ENCODE measurements at places on chromosomes 2 and 18.

DNA sequence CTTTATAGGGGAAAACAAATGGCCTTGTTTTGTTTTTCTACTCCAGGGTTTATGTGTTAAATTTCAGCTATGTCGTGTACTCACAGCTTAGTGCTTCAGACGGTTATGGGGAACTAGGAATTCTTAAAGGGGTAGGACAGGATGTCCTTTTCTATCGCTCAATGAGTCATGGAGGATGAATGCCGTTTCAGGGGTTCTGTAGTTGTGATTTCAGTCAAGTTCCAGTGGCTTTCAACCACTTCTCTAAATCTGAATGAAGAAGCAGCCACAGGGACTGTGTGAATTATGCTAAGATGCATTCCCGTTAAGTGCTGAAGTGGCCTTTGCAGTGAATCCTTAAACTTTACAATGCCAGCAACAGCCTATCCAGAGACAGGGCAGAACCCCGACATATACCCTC, 1231.7 kb upstream of the ZEB2 start:
- peak; percentile 12 for DNase-seq

GRCh38 chr2:163594497-163594896, 141.3 kb downstream of the FIGN start:
- no peak for DNase-seq

GRCh38 chr2:192357217-192357616, 162.5 kb upstream of the TMEFF2 start:
- DNase-seq: no peak

DNA sequence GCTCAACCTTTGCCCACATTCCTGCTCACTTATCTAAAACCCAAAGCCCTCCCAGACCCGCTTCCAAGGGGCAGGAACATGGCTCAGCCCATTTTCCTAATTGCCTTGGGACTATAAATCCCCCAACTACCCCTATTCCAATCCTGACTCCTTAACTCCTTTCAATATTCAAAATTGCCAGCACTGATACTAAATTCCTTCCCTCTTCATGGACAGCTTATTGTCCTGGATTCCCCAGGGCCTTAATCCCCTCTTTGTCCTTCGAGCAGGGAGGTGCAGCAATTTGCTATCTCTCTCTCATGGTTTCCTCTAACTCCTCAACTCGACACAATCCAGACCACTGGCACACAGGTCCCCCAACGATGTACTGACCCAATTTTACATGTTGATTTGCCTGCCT, 99.1 kb downstream of the SLC25A12 start:
- DNase-seq: no peak

DNA sequence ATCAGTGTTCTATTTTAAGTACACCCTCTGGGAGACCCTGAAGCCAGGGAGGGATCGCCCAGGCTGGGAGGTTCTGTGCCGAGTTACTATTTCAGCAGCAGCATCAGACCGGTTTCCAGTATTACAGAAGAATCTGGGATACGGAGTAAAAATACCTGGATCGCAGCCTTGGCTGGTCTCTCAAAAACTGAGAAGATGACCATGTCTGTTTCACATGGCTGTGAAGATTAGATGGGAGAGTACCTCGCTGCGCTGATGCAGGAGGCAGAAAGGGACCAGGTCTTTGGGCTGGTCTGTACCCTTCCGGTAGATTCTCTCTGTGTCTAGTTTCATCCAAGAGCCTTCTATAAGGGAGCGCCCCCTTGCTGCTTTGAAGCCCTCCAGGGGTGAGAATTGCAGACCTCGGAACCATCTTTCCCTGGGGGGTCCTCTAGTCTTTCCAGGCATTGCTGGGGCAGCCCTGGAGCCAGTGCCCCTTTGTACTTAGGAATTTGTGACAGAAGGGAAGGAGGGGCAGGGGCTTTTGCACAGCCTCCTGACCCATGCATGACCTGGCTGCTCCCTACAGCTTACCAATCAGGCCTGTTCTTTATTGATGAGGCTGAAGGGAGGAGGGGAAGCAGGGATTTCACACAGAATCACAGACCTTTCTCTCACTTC, 56.3 kb upstream of the MAPRE3 start:
- no peak for DNase-seq

- no peak for DNase-seq
These were observed 199.9 kb downstream of the MEIS1 start for GRCh38 chr2:66634784-66635183.

- DNase-seq: no peak
These were observed 82.0 kb downstream of the TANC1 start for GRCh38 chr2:159050426-159050825.

- no peak for DNase-seq
These were observed 743.6 kb upstream of the FANCL start for GRCh38 chr2:58984731-58985130.

- DNase-seq: no peak
These were observed 3.7 kb upstream of the MFSD6 start for GRCh38 chr2:190404487-190404886.

DNA sequence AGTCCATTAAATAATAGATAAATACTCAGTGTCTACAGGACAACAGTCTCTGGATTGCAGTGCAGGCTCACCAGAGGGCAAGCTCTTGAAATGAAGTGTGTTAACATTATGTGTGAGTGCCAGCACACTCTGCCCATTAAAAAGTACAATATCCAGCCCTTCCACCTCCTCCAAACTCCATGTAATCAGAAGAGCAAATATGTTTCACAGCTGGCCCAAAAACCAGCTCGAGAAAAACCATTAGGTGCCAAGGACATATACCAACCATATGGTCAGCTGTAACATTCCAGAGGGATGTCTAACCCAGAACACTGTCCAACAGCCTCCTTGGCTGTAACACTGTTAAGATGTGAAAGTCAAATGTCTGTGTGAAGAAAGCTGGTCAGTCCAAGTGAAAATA, 112.2 kb downstream of the ZNF385B start:
- DNase-seq: no peak

DNA sequence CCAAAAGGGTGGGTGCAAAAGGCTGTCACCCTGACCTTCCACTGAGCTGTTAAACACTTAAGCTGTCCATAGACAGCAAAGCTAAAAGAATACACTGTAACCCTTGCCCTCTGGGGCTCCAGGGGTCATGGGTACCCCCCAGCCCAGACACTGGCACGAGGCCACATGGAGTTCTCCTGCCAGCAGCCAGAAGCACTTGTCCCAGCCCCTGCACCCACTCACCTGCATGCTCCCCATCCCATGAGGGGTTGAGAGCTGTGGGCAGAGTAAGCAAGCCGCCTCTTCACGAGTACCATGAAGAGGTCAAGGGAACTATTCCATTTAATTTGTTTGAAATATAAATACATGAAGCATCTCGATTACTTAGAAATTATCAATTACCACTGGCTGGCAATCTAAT, 867.1 kb upstream of the ZEB2 start:
- DNase-seq: no peak

DNA sequence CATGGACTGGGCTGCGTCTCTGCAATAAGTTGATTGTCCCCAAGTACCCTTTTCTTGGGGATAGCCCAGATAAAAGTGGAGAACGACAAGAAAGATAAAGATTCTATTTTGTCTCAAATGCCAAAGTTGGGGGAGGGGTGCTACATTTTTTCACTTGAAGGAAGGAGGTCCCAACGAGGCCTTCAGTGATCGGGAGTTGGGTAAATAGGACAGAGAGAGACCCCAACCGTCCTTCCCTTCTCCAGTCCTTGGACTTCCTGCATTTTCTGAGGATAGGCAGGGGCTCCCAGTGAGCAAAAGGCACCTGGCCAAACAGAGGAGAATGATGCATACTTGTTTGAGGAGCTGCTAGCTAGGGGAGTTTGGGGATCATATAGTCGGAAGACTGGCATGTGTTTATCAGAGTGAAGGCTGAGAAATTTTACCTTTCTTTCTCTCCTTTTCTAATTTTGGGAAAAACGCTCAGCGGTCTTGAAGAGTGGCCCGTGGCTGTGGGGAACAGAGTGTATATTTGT, 3.5 kb upstream of the EN1 start:
- DNase-seq: no peak

DNA sequence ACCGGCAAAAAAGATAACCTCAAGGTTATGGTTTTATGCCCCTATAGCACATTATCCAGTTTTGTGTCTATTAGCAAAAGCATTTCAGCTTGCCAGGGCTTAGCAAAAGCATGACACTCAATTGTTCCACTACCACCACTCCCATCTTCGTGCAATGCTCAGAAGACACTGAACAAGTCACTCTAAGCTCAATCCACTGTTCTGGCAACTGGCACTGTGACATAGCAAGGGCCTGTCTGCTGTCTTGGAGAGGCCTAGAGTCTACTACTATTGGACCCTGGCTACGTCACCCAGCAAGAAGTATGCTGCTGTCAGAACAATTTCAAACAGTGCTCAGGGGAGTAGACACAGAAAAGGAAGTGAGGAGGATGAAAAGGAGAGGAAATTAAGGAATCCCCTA, 103.5 kb upstream of the PPP1CB start:
- DNase-seq: no peak

DNA sequence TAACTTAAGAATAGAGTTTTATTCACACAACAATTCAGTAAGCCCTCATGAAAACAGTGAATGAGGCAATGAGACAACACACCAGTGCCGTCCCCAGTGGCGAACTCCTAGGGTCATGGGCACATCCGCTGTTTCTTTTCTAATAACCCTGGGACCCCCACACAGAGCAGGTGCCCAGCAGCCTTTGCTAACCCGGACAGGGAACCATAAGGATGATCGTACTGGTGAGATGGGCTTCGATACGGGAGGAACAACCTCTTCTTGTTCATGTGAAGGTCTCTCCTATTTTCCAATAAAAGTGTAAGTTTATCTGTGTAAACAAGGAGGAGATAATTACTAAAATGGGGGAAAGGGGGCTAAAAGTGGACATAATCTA, 97.4 kb upstream of the MGAT4A start:
- DNase-seq: no peak

DNA sequence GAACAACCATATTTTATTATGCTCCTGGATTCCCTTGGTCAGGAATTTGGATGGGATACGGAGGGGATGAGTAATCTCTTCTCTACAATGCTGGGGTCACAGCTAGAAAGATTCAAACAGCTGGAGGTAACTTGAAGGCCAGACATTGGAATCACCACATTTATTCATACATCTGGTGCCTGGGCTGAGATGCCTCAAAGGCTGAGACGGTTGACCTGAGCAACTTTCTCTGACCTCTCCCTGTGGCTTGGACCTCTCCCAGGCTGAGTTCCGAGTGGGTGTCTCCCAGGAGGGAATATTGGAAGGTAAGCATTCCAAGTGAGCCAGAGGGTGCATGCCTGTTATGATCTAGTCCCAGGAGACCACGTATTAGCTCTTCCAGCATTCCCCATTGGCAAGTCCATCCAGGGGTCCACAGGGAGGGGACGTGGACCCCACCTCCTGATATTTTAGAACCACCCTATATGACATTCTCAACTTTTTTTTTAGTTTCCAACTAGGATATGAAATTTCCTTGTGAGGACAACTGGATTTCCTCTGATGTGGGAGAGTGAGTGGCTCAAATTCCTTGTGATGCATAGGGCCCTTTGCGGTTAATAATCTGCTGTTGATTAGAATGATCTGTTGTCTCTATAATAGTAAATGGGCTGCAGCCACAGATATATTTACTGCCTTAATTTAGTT, 101.8 kb downstream of the MRPS9 start:
- DNase-seq: no peak

- DNase-seq: no peak
These were observed 10.6 kb downstream of the CFLAR start for GRCh38 chr2:201126308-201127151.

DNA sequence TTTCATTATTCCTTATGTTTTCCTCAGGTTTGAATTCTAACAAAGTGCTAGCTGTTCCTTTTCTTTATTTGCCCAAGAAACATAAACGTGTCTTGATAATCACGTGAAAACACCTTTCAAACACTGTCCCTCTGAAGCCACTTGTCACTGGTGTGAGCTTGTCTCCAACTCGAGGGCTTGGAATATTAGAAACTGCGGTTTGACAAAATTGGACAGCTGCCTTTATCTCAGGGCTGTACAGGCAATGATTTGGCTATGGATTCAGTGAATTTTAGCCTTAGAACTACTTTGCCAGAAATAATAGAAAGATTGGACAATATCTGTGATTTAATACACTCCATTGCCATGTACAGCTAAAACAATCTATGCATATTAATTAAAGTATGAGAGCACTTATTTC, 763.0 kb upstream of the ACVR2A start:
- no peak for DNase-seq

GRCh38 chr2:181077128-181077709, 96.8 kb downstream of the UBE2E3 start:
- DNase-seq: peak; percentile 27

GRCh38 chr18:39699340-39699964, 2133.9 kb upstream of the CELF4 start:
- DNase-seq: no peak

DNA sequence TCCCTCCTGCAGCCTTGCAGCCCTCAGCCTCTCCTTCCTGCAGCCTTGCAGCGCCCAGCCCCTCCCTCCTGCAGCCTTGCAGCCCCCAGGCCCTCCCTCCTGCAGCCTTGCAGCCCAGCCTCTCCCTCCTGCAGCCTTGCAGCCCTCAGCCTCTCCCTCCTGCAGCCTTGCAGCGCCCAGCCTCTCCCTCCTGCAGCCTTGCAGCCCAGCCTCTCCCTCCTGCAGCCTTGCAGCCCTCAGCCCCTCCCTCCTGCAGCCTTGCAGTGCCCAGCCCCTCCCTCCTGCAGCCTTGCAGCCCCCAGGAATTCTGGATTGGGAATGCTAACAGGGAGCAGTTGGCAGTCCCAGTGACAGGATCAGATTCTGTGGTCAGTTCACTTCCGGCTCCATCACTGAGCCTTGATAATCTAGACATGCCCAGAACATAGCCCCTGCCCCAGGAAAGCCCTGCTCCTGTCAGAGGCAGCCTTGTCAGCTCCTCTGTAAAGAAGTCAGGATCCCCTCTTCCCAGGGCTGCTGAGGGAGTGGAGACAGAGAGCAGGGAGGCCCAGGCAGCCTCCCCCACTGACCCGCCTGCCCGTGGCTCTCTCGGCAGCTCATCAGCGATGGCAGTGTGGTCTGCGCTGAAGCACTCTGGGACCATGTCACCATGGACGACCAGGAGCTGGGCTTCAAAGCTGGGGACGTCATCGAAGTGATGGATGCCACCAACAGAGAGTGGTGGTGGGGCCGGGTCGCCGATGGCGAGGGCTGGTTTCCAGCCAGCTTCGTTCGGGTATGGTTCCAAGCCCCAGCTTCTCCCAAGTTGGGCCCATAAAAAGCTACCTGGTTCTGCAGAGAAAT, 54.8 kb downstream of the FAM168B start:
- no peak for DNase-seq

GRCh38 chr2:236601316-236602202, 31.9 kb downstream of the ACKR3 start:
- DNase-seq: no peak

DNA sequence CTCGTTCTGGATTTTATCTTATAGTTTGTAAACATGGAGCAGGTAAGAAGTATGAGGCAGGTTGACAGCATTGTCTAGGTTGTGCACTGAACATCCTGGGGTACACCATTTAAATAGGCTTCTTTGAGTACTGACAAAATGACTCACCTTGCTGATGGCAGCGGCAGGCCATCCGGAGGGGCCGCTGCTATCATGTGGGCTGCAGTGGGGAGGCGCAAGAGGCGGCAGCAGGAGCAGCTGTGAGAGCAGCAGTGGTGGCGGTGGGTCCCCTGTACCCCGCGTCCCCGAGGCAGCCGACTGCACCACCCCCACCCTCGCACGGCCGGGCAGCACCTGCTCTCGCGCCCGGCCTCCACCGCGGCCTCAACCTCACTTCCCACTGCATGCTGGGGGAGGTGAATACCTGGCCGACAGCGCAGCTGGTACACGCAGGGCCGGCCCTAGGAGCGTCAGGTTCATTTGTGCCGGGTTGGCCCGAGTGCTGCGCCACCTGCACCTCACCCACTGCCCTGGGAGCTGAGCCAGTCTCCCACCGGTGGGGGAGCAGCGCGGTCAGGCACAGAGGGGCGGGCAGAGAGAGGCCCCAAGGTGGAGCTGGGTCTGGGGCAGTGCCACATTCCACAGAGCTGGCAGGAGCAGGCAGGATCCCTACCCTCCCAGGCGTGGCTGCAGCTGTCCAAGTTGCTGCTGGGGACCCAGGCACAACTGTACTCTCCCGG, 154.5 kb upstream of the RBMS1 start:
- no peak for DNase-seq
